Activated T-helper 1 cell treated with anti-CD3 and anti-CD28 coated beads, Interleukin-2, amount 50 U/mL, for 16 hours (primary cell): ENCODE measurements at places on chromosomes 7 and 10.

- peak; percentile 69 for DNase-seq
Observed at GRCh38 chr7:100483090-100483721, 521 bp upstream of the NYAP1 start.

DNA sequence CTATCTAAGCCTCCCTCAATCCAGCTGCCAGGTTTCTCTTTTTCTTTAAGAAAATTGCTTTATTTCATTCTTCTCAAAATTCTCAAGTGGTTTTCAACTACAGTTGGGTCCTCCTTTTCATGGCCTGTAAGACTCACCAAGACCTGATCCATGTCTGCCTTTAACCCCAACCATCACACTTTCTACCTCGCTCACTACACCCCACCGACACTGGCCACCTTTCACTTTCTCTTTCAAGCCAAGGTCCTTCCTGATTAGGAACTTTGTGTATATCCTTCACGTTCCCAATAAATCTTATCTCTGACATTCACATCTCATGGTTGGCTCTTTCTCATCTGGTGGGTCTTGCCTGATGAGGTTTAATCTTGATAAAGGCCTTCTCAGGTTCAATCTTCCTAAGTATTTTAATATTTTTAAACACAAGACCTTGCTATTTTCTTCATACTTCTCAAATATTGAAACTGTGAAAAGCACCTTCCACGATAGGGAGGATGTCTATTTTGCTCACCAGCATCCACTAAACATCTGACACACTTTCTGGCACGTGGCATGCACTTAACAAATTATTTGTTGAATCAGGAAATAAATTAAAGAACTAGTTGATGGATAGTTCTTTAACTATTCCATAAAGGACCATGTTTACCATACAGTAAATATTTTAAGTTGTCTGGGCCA is 624.8 kb downstream of the GRID1 start:
- no peak for DNase-seq

GRCh38 chr10:16746856-16747255 is 70.4 kb downstream of the RSU1 start:
- no peak for DNase-seq

- DNase-seq: no peak
Observed at GRCh38 chr7:30974605-30975255, 11.0 kb downstream of the GHRHR start.

GRCh38 chr7:21719846-21720245 is 177.0 kb downstream of the DNAH11 start:
- DNase-seq: no peak

- no peak for DNase-seq
Observed at GRCh38 chr10:50593523-50594376, 30.0 kb downstream of the SGMS1 start.

- DNase-seq: no peak
Observed at GRCh38 chr7:1721047-1721690, 51.1 kb downstream of the ELFN1 start.
